Stimulated activated CD4-positive, alpha-beta T cell treated with anti-CD3 and anti-CD28 coated beads, Interleukin-12 subunit alpha, Interleukin-12 subunit beta, amount 100 ng/mL, for 24 hours (primary cell): ENCODE measurements at places on chromosomes 16 and 17.
A peak's percentile ranks its signal among the peaks of the same experiment; 100 is the strongest.

- no peak for DNase-seq
Observed at GRCh38 chr16:53209429-53209828, 154.6 kb downstream of the CHD9 start.

GRCh38 chr16:66668777-66669444 is 27.6 kb downstream of the CMTM4 start:
- DNase-seq: no peak

DNA sequence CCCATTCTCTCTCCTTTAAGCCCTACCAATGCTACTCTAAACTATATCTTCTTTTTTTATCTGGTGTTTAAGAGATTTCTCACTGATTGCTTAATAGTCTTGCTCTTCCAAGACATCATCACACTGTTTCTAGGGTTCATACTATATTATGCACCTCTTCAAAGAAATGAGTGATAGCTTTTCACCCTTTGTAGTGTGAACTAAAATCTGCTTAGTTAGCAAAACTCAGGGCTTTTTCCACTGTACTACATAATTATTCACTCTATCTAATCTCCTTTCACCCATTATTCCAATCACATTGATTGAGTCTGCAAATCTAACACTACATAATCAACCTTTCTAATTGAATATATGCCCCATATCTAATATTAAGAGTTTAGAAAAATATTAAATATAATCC is 456.0 kb upstream of the SOX9 start:
- no peak for DNase-seq

DNA sequence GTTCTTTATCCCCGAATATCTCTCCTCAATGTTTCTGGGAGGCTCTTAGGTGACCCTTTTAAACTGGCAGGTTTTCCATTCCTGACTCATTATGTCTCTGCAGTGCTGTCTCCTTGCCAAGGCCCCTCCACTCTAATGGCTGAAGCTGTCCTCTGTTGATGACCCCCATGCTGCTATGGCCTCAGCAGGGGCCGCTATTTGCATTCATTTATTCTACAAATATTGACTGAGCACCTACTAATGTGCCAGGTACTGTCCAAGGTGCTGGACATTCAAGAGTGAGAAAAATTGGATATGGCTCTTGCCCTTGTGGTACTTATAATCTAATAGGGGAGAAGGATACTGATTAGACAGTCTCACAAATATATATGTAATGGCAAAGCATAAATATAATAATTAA is 55.4 kb downstream of the GP2 start:
- DNase-seq: no peak

- DNase-seq: no peak
Observed at GRCh38 chr17:66241839-66242238, 12.6 kb upstream of the APOH start.

- DNase-seq: peak; percentile 83
Observed at GRCh38 chr16:75566040-75566757, at the start of gene GABARAPL2. TSS of gene GABARAPL2 (plus strand) at chr16:75566379. CDS start at chr16:75566487, 108 bp downstream.

- no peak for DNase-seq
Observed at GRCh38 chr16:48811478-48811877, 201.5 kb upstream of the N4BP1 start.

DNA sequence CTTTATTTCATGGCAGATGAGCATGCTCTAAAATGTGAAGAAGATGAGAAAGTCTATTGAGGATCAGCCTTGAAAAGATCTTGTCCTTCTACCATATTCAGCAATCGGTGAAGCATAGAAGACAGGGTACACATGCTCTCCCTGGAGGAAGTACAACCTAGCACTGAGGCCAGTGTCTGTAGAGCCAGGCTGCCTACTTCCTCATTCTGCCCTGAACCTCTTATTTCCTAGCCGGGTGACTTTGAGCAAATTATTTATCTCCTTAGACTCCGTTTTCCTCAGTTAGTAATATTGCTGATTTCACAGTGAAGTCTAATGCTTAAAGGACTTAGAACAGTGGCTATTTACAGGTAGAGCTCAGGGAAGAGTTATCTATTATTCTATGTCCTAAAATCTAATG is 58.4 kb downstream of the TMEM100 start:
- DNase-seq: no peak

DNA sequence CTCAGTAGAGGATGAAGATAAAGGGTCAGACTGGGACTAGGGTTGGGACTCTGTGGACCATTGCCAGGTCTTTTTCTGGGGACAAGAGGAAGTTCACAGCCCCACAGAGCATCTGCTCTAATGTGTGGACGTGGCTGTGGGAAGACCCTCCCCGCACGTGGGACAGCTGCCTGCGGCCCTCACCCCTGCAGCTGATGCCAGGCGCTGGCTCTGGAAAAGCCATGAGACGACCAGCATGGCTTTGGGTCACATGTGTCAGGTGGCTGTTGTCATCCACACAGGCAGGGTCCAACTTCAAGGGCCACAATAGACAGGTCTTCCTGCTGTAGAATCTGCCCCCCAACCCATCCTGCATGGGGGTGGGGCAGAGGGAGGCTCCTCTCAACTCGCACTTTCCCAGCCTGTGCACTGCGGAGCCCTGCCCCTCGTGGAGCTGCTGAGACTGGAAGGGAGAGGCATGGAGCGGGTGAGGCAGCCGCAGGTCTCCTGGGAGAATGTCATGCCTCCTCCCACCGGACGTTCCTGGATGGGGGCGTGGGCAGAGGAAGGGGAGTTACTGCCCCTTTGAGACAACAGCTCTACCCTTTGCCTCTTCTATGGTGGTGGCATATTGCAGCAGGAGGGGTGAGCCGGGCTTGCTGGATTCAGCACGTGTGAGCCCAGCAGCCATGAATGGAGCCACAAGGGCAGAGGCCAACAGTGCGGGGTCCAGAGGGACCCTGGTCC is 53.4 kb downstream of the PIMREG start:
- no peak for DNase-seq

DNA sequence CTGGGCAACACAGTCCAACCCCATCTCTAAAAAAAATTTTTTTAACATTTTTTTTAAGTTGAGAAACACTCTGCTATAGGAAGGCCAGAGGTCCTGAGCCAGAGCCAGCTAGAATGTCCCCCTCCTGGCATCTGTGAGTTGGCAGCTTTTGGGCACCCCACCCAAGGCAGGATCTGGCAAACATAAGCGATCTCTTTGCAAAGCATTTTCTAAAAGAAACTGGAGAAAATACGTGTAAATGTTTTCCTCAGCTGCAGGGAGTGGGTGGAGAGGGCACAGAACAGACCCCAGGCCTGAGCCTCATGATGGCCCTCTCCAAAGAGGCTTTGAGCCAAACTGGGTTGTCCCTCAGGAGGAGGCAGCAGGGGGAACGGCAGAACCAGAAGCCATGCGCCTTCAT is 11.7 kb downstream of the CAVIN1 start:
- DNase-seq: no peak

- DNase-seq: peak; percentile 55
Observed at GRCh38 chr17:2087597-2088211, 32.8 kb downstream of the HIC1 start.
